Activated naive CD4-positive, alpha-beta T cell (primary cell): ENCODE measurements at places on chromosomes 7 and 10.

DNA sequence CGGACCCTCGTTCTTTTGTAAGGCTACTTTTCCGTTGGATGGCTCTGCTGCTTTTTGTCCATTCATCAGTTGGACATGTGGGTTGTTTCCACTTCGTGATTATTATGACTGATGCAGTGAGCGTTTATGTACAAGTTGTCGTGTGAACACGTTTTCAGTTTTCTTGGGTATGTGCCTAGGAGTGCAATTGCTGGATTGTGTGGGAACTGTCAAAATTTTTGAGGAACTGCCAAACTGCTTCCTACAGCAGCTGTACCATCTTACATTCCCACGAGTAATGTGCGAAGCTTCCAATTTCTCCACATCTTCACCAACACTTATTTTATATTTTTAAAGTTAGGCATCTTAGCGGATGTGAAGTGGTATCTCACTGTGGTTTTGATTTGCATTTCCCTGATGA is 10.4 kb downstream of the FKBP6 start:
- no peak for DNase-seq

DNA sequence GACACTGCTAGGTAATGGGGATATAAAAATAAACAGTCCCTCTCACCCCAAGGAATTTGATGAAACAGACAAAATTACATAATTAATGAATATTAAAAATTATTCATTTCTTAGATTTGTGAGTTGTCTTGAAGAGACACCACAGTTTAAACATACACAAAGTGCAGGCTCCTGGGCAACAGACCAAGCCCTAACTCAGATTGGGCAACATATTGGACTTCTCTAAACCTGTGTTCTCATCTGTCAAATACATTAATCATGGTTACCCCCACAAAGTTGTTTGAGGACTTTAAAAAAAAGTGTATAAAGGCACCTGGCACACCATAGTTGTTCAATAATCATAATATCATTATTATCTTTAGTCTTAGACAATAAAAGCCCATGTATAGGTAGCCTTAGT is 62.5 kb upstream of the CAPZA2 start:
- no peak for DNase-seq

DNA sequence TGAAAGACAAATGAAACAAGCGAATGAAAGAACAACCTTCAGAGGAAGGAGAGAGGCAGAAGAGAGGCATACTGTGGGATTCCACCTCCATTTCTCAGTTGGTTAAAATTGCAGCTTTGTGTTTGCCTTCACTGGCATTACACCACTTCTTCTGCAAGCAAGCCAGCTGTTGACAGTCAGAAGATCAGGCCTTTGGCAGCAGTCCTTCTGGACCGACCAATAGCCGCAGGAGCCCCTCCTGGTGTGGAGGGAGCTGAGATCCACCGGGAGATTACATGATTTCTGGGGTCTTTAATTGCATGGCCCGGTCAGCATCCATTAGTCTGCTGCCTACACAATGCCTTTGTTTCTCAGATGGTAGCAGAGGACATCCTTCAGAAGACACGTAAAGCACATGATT is 206.7 kb downstream of the ADAM12 start:
- DNase-seq: no peak

DNA sequence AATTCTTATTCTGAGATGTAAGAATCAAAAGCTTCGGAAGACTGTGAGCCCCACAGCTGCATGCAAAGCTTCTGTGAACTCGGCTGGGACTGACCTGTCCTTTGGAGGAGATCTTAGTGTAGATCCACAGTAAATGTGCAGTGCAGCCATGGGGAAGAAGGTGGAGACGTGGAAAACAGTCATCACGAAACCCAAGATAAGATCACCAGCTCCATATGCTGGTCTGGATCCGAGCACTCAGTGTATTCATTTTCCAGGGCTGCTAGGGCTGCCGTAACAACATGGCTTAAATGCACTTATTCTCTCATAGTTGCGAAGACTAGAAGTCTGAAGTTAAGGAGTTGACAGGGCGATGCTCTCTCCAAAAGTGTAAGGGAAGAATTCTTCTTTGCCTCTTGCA is 143.0 kb upstream of the TCF7L2 start:
- DNase-seq: no peak

DNA sequence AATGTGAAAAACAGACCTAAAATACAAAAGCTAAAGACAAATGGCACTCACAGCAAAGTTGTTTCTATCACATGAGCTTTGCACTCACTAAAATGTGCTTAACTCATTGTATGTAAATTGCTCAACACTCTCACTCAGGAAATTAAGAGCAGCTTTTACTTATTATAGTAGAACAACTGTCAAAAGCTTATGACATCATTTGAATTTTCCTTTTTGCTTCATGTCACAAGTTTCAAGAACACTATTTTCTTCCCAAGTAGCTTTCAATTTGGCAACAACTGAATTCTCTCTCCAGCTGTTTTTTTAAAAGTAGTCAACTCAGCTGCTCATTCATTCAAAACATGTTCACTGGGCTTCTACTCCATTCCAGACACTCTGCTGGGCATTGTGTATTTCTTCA is 46.9 kb downstream of the ATE1 start:
- DNase-seq: no peak

DNA sequence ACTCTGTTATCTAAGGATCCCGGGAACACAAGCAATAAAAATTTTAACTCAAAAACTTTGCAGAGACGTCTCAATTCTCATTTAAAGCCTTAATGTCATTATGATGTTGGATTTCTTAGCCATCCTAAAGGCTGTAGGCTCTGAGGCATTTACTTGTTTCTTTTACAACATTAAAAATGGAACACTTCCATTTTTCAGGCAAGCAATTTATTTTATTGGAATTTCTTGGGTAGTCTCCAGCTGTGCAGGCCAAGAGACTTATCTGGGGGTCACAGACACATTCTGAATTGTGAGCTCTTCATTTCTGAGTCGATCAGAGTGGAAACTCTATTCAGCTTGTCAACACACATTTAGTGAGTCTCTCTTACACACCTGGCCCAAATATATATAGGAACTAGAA is 48.0 kb upstream of the KIF5B start:
- no peak for DNase-seq
